ENCODE measurements at places on chromosomes 7 and 10.

GRCh38 chr7:118085000-118085399, 99.0 kb upstream of the LSM8 start:
- DNase-seq: no peak

DNA sequence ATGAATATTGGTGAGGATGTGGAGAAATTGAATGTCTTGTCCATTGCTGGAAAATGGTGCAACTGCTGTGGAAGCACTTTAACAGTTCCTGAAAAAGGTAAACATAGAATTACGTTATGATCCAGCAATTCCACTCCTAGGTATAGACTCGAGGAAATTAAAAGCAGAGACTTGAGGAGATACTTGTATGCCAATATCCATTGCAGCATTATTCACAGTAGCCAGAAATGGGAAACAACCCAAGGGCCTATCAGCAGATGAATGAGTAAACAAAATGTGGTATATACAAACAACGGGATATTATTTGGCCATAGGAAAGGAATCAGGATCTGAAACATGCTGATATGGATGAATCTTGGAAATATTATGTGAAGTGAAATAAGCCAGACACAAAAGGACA, 32.5 kb upstream of the MTURN start:
- DNase-seq: no peak

- no peak for DNase-seq
Observed at GRCh38 chr10:132408823-132409666, 12.0 kb downstream of the PWWP2B start.

- no peak for DNase-seq
Observed at GRCh38 chr10:10208196-10208595, 809.5 kb upstream of the CELF2 start.

DNA sequence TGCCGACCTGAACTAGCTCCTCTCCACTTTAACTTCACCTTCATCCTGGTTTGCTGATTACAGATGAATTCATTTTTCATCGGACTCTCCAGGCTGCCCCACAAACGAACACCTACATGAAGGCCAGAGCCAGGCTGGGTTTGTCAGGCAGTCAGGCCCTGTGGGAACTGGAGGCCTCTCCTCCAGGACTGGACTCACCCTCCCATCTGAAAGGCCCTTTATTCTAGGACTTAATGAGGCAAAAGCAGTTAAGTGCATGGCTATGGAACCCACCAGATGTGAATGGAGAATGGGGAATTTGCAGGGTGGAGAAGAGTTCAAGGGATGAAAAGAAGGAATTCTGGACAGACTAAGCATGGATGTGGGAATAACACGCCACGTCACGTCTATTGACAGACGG, 170.8 kb downstream of the ARHGAP12 start:
- DNase-seq: no peak

DNA sequence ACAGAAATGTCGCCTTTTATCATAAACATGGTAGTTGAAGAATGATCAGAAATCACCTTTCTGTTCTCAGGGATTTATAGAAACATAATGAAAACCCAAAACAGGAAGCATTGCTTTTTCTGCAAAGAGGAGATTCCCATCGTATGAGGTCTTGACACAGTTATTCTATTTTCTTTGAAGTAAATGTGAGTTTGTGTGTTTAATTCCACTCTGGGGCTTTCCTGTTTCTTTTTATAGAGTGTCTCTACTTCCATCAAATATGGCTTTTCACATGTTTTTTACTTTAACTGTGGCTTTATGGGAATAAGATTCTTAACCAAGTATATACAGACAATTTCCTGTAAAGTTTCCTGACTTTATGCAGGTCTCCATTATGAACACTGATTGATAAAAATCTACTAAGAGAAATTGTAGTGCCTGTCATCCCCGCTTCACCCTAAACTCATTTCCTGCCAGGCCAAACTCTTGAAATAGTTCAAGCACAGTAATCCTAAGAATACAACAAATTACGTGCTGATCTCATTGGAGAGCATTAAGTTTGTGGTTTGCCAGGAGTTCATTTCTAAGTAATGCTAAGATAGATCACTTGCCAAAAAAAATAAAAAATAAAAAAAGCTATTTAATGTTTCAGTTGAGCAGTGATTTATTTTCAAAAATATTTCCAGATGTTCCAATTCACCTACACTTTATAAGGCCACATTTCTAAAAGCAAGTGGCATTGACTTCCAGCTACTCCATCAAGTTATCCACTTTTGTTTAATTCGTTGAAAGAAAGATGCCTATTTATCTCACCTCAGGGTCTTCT, 52.2 kb upstream of the SEC61G start:
- DNase-seq: no peak

DNA sequence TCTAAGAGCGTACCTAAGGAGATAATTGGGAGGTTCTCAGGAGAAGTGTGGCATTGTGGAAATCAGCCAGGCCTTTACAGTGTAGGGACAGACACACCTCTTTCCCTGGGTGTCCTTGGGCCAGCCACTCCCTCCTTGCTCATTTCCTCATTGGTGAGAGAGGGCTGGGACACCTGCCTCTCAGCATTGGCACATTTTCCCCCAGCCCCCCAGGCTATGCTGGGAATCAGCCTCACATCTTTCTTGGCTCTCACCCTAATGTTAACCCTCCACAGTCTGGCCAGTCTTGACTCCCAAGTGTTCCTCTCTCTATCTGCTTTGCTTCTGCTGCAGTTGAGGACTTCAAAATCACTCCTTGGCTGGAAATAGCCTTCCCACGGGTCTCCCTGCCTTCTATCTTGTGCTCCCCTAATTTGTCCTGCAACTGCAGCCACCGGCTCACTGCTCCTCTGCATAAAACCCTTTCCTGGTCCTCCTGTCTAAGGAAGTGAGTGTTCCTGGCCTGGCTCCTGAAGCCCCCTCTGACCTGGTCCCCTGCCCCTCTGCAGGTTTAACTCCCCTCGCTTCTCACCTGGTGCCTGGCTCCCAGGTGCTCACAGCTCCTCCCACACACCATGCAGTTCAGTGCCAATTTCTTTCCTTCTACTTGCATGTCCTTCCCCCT, 15.8 kb downstream of the TBXAS1 start:
- no peak for DNase-seq

DNA sequence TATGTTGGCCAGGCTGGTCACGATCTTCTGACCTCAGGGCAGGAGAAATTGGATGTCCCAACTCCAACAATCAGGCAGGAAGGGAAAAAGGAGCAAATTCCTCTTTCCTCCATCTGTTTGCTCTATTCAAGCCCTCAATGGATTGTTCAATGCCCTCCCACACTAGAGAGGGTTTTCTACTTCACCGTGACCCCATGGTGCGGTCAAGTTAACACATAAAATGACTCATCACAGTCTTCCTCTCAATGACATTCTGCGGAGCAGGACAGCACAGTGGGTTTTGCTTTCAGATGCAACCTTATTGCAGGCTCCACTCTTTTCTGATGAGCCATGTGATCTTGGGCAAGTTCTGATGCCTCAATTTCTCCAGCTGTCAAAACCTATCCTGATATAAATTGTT, 364.9 kb downstream of the ANKRD30A start:
- DNase-seq: no peak

GRCh38 chr10:124078714-124079113, 14.7 kb downstream of the CHST15 start:
- DNase-seq: no peak

- no peak for DNase-seq
Observed at GRCh38 chr10:58451193-58451889, 61.3 kb upstream of the BICC1 start.

DNA sequence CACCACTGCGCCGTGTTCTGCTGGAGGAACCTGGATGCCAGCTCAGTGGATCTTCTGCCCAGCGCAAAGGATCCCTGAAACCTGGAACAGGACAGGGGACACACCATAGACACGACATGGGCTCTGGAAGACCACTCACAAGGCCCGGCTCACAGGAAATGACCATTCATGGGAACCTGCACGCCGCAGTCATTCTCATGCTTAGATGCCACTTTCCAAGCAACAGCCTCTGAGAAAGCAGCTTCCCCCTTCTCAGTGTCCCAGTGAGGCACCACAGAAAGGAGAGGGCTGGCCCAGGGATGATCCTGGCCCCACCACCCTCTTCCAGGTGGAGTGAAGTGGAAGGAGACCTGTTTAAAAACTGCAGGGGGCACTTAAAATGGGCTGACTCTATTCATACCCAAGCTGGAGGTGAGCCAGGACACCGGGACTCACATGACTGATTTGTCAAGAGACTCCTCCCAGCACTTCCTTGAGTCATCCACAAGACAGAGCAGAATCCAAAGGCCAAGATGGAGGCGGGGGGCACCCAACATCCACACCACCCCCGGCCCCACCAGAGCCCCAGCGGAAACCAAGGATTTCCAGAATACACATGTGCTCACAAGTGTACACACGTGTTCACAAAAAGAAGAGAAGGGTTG, 11.2 kb downstream of the CTBP2 start:
- DNase-seq: peak; percentile 64

DNA sequence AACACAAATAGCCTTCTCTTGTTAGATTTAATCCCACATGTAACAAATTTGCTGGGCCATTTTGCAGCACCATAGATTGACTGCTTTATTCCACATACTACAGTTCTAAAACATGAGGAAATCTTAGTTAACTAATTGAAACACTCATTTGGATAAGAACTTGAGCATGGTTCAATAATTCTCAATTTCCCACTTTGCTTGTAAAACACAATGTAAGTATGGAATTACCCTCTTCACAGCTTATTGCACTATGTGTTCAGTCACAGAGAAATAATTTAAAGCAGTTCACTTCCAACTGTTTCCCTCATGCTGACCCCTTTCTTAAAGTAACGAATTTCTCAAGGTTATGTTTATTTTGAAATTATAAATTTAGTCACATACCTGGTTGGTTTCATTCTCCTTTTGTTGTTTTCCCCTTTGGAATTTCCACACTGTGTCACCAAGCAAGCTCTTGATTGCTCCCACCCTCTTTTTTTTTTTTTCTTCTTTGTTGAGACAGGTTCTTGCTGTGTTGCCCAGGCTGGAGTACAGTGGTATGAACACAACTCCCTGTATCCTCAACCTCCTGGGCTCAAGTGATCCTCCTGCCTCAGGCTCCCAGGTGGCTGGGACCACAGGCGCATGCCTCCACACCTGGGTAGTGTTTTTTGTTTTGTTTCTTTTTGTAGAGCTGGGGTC, 425.4 kb downstream of the EXOC4 start:
- DNase-seq: no peak

- no peak for DNase-seq
Observed at GRCh38 chr10:130049987-130050386, 60.6 kb downstream of the C10orf143 start.

GRCh38 chr7:83054472-83054871, 108.2 kb downstream of the PCLO start:
- no peak for DNase-seq

DNA sequence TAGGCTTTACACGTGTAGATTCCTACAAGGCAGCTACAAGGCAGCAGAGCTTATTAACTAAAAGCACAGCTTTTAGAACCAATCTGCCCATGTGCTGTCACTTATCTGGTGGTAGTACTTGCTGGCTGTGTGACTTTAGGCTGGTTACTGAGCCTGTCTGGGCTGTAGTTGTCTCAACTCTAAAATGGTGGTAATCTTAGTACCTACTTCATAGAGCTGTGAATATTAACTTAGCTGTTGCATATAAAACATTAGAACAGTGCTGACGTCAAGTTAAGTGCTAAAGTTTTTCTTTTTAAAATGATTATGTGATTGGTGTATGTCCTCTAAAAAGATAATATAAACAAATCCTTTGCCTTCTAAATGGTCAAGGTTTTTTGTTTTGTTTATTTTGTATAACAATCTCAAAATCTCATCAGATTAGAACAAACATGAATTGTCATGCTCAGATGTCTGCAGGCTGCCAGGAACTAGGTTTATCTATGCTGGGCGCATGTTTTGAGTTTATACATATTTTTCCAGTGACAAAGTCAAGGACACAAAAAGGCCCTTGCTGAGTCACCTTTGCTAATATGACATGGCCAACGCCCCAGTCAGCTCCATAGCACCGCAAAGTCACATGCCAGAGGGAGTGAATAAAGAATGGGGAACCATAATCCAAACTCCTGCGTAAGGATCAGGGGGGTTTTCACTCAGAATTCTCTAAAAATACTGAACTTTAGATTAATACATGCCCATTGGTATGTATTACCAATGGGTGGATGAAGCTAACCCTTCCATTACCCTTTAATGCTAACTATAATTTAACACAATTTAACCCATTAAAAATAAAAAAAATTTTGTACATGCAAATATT, 39.8 kb upstream of the ARL4A start:
- no peak for DNase-seq

DNA sequence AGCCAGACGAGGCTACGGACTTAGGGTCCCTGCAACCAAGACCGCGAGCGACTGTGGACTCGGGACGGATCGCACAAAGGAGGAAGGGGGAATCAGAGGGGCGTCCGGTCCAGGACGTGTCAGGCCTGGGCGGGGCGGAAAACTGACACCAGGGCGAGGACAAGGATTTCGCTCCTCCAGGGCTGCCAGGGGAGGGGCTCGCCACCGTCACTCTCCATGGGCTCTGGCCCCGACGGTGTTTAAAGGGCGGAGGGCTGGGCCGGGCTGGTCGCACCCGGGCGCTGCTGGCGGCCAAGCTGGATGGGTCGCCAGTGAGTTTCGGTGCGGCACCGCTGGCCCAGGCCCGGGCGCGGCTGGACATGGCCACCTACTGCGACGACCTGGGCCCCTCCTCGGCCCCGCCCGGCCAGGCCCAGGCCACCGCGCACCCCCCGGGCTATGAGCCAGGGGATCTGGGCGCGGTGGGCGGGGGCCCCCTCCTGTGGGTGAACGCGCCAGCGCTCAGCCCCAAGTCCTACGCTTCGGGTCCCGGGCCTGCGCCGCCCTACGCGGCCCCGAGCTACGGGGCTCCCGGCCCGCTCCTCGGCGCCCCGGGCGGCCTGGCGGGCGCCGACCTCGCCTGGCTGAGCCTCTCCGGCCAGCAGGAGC, at the start of gene FOXI2:
Gene FOXI2 (plus strand): TSS at position 271 of the 648 bp plus-strand sequence. CDS start 89 bp downstream, at position 360.
- no peak for DNase-seq

DNA sequence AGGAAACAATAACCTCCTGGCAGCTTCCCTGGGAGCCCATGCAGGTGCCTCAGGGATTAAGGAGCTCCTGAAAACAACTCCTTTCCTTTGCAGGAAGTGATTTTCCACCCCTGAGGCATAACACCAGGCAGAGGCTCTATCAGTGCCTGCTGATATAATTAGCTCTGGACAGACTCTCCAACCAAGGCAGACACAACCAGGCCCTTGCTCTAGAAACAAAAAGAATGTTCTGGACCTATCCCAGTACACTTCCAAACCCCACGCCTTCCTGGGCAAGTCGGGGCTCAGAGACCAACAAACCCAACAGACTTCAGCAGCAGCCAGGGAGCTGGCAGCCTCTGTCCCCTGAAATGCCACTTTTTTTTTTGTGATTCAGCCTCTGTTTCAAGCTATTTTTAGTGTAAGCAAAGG, 247.1 kb downstream of the KCNMA1 start:
- no peak for DNase-seq

DNA sequence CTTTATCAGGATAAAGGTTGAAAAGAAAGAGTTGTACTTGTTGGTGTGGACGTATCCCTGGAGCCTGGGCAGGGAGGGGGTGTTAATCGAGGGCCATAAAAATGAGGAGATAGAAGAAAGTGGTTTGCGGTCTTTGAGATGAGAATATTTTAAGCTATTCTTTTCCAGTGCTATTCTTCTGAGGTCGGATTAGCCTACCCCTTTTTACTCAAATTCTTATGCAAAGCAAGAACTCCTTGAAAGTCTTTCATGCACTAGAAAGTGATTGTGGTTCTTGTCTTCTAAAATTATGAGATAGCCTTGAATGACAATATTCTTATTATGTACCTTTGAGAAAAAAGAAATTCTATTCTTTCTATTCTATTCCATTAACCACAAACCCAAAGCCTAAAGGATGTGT, 201.3 kb upstream of the SEMA3C start:
- no peak for DNase-seq

GRCh38 chr7:50282813-50283605, 21.5 kb upstream of the IKZF1 start:
- no peak for DNase-seq

- DNase-seq: no peak
Observed at GRCh38 chr7:140667476-140667875, 5.3 kb upstream of the ADCK2 start.
